NCI-H774 (cell line): ENCODE measurements at places on chromosomes 16 and 17.

DNA sequence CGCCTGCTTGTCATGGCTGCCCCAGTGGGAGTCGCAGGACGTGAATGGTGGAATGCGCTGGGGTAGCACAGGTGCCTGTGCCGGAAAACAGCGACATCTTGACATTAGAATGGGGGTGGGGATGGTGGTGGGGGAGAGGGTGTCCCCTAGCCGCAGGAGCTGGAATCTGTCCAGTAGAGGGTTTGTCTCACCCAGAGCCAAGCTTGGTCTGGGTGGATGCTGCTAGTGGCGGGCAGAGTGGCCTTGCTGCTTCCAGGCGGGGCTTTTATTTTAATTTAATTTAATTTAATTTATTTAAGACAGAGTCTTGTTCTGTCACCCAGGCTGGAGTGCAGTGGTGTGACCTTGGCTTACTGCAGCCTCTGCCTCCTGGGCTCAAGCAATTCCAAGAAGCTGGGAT lies 7.7 kb downstream of the BAIAP2 start:
- DNase-seq: no peak

DNA sequence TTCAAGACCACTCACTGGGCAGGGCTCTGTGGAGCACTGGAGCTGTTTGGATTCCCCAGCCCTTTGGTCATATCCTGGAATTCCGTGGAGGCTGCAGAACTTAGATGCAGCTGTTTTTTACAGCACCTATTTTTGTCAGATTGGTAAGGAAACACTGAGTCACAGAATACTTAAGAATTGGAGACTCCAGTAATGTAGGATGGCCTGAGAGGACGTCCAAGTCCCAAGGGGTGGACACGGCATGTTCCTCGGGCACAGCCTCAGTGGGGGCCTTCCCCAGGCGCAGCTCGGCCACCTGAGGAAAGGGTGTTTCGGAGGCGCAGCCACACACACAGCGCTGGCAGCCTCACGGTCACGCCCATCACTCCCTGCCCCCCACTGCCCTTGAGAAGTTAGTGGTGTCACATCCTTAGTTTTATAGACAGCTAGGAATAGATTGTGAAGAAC lies 14.8 kb downstream of the PLD6 start:
- no peak for DNase-seq

- DNase-seq: no peak
Measured at GRCh38 chr17:17112628-17113200, 70.5 kb downstream of the MPRIP start.

- no peak for DNase-seq
Measured at GRCh38 chr16:31221357-31222160, 4.6 kb upstream of the PYDC1 start.

- no peak for DNase-seq
Measured at GRCh38 chr17:17304521-17304985, 1.4 kb downstream of the NT5M start.

GRCh38 chr17:36858119-36859002 lies 78.9 kb upstream of the LHX1 start:
- no peak for DNase-seq

- no peak for DNase-seq
Measured at GRCh38 chr16:84703681-84704080, 3.9 kb downstream of the USP10 start.

DNA sequence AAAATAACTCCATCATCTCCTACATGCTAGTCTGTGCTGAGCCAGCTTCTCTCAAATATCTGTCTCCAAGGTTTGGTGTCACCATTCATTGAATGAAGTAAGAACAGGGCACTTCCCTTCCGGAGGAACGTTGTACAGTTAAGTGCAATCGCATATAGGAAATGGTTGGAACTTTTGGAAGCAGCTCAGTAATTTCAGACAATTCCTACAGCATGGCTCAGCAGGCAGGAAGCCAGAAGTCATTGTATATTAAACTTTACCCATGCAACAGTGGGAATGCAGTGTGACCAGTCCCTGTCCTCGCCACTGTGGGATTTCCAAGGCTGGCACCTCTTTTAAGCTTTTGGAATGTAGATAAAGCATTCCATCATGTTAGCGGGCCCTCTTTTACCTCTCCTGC lies 51.1 kb upstream of the MYH2 start:
- no peak for DNase-seq

DNA sequence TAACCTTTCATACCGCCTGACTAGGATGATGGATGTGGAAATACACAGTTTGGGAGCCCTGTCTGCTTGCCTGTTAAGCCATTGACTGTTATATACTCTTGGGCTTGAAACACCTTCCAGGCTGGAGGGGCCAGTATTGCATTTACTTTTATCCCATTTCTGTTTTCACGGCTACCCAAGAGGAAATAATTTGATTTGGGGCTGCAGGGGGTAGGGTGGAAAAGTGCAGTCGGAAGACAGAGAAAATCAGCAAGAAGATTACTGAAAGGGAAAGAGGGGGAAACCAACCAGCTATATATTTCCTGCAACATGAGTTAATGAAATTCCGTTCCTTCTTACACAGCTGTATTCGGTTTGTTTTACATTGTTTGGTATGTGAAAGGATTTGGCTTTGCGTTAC lies 202.5 kb downstream of the CDH13 start:
- DNase-seq: no peak

- DNase-seq: no peak
Measured at GRCh38 chr16:81995651-81996050, 15.6 kb downstream of the SDR42E1 start.

- DNase-seq: no peak
Measured at GRCh38 chr17:64622931-64623654, 39.0 kb downstream of the SMURF2 start.

DNA sequence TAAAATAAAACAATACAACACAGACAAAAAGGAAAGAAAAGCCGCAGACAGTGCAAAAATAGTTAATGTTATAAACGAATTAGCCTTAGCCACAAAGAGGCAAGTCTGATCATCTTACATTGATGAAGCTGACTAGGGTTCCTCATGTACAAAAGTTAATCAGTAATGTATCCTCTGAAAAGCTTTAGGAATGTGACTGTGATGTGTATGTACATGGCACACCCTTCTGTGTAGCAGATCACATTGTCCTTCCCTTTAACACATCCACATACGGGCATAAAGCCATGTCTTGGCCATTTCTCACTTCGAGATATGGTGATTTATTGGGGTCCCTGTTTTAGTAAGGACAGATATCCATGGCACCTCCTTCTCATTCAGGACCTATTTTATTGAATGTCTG lies 1327.5 kb upstream of the CDH8 start:
- DNase-seq: no peak

DNA sequence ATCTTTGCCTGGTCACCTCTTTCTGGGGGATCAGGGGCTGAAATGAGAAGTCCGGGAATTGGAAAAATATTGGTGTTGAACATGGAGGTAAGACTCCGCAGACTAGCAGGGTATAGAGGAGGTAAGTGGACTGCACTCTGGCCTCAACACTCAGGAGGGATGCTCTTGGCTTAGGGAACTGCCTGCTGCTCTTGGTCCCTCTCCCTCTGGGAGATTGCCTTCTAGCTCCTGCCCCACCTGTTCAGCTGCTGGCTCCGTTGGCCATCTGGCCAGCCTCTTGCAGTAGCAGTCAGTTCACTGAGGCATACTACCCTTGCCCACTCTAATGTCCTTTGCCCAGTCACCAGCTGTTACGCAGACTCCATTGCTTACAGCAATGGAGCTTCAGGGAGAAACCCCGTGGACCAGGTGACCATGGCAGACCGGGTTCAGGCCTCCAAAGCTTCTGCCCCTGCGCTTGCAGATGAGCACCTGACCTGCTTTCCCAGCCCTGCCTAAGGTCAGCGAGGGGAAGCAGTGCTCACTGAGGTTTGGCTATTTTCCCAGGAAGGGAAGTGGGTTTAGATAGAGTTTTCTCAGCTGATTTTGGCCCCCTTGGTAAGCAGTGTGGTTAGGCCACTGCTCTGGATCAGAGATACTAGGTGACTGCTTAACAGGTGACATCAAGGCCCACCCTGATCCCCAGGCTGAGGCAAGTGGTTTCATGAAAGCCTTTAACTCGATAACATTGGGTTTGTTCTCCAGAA lies 11.9 kb downstream of the CDK5RAP3 start:
- DNase-seq: no peak

DNA sequence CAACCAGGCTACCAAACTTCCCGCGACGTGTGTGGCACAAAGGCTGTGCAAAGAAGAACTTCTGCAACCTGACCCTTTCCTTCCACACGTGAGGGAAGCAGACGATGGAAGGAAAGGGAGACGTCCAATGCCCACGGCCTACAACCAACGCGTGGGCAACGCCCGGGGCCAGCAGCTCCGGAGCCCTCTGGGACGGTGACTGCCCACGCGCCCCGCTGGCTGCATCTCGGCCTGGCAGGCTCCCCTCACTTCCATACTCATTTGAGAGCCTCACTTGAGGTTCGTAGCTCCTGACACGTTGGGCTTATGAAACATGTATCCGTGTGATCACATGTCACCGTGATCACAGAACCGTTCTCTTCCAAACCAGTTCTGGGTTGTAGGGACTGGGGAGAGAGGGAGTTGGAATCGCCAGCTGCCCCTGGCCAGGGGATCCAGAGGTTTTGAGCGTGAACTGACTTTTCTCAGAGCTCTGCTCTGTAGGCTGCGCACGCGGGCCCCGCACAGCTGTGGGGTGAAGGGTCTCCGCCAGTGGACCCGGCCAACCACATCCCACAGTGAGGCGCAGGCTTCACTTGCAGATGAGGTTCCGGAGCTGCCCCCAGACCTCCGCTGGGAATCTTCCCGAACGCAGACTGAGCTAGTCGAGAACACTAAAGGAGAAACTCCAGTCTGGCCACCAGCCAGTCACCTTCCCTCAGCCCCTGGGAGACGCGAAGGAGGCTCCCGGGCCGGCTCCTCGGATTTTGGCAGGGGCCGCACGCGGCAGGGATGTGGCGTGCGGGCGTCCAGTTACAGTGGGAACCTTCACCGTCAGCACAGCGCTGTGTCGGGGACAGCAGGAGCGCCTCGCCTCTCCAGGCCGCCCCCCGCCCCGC lies 1.0 kb downstream of the LMF1 start:
- no peak for DNase-seq

GRCh38 chr17:39092692-39093230 lies 58.7 kb downstream of the PLXDC1 start:
- no peak for DNase-seq
